H1 (cell line): ENCODE measurements at places on chromosomes 13 and 19. TPM values are rescaled to one million over a fixed set of nuclear protein-coding genes. Genes with fewer than 3 reads are reported as not detected.

The SRRM5 gene
- total RNA-seq: 0.11 and 0.25 TPM in 2 replicates

The SYT5 gene
- total RNA-seq: 0.35 and 0.99 TPM in 2 replicates

The GRIN2D gene
- 11.0 and 12.4 TPM in 2 replicates for total RNA-seq

The CILP2 gene
- 5.8 and 5.9 TPM in 2 replicates for total RNA-seq

The MEF2B gene
- total RNA-seq: 2.8 and 4.1 TPM in 2 replicates
